Activated CD4-positive, alpha-beta T cell treated with anti-CD3 and anti-CD28 coated beads for 36 hours (primary cell): ENCODE measurements at places on chromosomes 1 and 21.
A peak's percentile ranks its signal among the peaks of the same experiment; 100 is the strongest.

- no peak for DNase-seq
These were observed 10.4 kb upstream of the TLR5 start for GRCh38 chr1:223153177-223154119.

- peak; percentile 55 for DNase-seq
These were observed 84.8 kb downstream of the KCND3 start for GRCh38 chr1:111904478-111905218.

GRCh38 chr1:9872430-9873165, 37.5 kb downstream of the CTNNBIP1 start:
- no peak for DNase-seq

GRCh38 chr1:239253032-239253431, 133.3 kb upstream of the CHRM3 start:
- no peak for DNase-seq

GRCh38 chr1:7145947-7146346, 360.7 kb downstream of the CAMTA1 start:
- no peak for DNase-seq

DNA sequence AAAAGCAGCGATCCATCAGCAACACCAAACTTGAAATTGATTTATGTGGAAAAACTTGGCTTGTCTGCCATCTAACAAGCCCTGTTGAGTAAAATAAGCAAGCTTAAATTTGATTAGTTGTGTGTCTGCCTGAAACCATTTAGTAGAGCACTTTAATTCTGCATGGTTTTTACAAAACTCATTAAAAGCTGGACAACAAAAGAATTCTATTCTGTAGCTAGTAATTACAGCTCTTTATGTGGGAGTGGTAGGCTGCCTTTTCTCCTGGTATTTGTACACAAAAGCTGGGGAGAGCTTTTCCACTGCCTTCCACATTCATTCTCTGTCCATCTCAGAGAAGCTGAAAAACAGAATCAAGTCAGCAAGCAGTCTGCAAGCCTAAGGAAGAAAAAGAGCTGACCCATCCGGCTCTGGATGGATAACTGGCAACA, 1.7 kb downstream of the ETS2 start:
- no peak for DNase-seq

DNA sequence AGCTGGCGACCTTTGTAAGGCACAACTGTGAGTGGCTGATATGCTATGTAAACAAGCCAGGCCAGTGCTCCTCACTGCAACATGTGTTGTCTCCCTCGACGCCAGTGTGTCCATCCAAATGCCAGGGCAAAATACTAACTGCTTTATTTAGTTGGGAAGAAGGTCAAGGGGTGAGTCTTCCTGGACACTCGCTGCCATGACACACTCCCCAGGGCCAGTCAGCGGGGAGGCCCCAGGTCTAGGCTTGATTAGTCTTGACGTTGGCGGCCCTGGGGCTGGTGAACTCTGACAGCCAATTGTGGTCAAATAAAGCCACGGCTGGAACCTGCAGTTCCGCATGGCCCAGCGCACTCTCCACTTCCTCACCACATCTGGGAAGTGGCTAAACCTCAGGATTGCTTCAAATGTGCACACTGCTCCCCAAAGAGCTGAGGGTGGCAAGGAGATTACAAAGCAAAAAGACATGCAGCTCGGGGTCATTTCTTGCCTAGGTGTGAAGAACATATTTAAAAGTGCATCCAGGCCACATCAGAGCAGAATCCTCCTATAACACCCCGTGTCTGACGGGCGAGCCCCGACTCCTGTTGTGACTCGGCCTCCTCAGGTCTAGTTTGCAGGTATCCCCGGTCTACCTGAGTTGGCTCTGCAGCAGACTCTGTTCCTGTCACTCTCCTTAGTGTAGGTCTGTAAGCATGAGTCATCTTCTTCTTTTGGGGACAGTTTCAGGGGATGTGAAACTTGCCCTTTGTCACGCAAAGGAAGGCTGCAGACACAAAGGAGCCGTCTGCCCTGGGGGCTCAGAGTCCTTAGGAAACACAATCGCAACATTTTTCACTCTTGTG, 183.5 kb downstream of the RUNX1 start:
- peak; percentile 69 for DNase-seq

DNA sequence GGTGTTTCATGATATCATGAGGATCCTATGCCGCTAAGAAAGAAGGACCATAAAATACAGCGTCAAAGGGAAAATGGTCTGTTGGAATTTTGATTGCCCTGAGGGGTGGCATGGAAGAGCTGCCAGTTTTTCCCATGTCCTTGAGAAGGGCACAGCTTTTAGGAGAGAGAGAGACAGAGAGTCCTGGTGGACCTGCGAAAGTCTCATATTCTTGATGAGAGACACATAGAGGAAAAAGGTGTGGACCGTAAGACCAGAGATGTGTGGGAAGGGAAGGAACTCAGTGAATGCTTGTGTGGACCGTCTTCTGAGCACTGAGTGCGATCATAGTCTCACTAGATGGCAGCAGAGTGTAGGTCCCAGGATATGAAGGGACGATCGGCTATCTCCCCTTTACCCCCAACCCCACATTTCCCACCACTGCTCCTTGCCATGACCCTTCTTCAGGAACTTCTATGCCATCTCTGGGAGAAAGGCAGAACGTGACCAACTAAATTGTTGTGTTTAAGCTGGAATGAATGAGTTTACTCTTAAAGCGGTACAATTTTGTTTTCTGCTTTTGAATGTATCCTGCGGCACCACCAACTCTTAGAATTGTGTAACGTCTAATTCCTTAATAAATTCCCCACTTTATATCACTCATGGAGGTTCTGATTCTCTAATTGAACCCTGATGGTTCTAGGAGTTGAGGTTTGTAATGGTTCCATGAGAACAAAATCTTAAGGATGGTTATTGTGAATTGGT, 117.7 kb downstream of the CTH start:
- peak; percentile 29 for DNase-seq

- DNase-seq, result no peak
These were observed 51.8 kb downstream of the MT1HL1 start for GRCh38 chr1:236952246-236953003.

DNA sequence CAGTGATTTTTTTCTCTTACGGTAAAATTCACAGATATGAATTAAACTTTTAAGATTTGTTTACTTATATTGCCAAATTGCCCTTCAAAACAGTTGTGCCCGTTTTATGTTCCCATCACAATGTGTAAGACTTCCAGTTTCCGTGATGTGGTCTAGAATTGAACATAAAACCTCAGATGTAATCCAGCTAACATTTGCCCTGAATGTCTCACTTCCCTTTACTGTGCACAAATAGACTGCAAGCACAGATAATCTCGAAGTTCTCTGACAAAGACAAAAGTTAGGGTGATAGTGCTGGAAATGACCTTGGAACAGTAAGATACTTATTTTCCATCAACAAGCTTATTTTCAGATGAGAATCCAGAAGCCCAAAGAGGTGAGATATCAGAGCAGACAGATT, 177.5 kb downstream of the ZZZ3 start:
- DNase-seq, result no peak

- DNase-seq, result no peak
These were observed 46.3 kb upstream of the SMYD2 start for GRCh38 chr1:214234635-214235025.

GRCh38 chr1:232084584-232085223, 458.1 kb downstream of the DISC1 start:
- no peak for DNase-seq

- DNase-seq, result peak; percentile 58
These were observed 12.5 kb downstream of the CHML start for GRCh38 chr1:241627453-241628259.

DNA sequence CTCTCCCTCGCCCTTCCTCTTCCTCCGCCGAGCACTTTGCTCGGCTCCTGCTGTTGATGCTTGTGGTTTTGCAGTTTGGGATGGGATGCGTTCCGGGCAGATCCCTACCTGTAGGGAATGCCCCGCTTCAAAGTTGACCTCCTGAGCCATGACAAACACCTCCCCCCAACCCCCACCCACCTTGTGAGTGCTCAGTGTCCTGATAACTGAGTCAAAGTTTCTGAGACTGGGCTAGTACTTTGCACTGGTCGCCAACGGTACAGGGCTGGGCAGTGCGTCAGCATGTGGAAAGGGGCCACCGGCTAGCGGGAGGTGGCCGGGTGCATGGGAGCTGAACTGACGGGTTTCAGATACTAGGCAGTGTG, 771 bp downstream of the RABGAP1L start:
- peak; percentile 54 for DNase-seq

DNA sequence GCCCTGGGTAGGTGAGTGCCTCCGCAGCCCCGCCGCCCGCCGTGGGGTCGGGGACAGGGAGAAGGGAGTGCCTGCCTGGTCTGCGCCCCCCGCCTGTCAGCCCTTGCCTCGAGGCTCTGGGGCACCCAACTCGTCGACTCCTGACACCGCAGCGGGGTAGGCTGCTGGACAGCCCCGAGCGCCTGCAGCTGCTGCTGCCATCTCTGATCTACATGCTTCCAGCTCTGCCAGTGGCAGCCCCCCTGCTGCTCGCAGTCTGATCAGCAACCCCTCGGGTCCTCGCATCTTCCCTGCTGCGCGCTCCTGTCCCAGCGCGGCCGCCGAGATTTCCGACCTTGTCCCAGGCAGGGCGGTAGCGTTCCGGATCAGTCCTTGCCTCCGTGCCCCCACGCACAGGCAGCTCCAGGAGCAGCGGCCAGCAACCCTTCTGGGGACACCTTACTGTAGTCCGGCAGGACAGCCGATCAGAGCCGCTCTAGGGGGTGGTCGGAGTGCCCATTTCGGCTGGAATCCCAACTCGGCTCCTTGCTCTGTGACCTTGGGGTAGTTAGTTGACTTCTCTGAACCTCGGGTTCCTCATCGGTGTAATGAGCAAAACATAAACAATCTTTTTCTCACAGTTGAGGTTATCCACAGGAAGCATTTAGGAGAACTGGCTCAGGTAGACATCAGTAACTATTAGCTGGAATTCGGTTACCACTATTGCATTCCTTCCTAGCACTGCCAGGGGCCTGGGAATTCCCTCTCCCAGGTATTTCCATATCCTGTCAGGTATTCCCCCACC, 540 bp downstream of the BCAN start:
- no peak for DNase-seq

DNA sequence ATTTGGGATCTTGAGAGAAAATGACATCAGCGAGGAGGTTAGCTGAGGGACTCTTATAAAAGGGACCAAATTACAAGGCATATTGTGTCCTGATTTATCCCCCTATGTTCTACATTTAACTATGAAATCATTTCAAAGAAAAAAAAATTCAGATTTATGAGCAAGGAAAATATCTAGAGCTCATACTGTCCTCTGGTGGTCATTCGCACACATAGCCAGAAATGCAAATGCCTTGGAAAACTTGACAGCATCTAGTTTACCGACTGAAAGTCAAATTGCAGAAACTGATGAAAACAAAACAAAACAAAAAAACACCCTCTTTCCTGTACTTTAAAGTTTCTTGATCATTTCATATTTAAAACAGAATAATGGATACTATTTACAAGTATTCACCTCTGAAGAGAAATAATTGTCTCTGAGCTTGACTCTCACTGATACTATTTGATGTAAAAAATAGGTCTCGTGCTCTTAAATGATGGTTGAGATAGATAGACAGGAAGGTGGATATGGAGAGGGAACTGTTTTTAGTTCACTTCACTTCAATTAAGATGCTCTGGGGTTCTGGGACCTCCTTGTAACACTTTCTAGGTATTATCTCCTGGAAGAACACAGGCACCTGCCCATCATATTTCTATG, 253.8 kb downstream of the PCP4 start:
- DNase-seq, result no peak

DNA sequence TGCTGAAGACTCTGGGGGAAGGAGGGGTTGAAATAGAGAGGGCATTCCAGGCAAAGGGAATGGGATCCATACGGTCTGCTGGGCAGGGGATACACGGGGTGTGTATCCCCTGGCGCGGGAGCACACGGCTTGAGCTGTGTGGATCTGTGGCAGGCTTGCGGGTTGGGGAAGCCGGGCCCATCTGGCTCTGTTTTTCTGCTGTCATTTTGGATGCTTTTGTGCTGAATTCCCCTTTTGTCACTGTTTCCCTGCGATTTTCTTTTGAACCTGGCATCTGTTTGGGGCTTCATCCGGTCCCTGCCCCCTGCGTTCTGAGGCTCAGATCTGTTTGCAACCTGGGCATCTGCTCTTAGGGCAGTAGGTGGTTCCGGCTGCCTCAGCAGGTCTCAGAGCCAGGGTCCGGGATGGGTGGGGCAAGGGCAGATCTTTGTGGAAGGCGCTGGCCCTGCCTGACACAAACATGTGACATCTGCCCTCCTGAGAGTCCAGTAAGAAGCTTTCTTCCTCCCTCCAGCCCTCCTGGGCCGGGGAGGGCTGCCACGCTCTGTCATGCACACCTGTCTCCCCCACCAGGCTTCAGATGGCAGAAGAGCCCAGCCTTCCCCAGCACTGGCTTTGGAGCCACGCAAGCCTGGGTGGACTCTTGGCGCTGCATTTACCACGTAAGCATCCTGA, 84.0 kb downstream of the IGSF21 start:
- no peak for DNase-seq
